CD14-positive monocyte (primary cell): ENCODE measurements at places on chromosomes 12 and 14.

- no peak for DNase-seq
These were observed 22.5 kb upstream of the C14orf132 start for GRCh38 chr14:96016501-96017160.

DNA sequence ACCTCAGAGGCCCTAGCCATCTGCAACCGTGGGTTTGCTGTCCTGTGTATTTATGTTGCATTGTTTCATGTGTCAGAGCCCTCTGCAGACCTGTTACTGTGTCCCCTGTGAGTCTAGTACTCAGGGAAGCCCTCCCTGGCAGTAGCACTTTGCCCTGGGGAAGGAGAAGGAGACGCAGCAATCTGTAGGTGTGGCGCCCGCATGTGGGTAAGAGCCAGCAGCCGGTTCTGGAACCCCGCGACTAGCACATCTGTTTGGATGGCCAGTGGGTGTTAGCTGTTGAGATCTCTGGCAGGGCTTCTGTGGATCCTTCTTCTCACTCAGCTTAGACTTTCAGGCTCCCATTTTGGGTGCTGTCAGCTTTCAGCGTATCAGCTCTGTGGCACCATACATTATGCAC is 57.0 kb downstream of the TECPR2 start:
- DNase-seq, result no peak

- DNase-seq, result no peak
These were observed 14.1 kb downstream of the ACACB start for GRCh38 chr12:109130297-109131153.

- no peak for DNase-seq
These were observed 26.0 kb upstream of the RXYLT1 start for GRCh38 chr12:63753743-63754142.

GRCh38 chr12:16359512-16360491 is 12.4 kb downstream of the MGST1 start:
- DNase-seq, result peak; percentile 46

- DNase-seq, result no peak
These were observed 43.0 kb upstream of the NTF3 start for GRCh38 chr12:5388581-5389535.

DNA sequence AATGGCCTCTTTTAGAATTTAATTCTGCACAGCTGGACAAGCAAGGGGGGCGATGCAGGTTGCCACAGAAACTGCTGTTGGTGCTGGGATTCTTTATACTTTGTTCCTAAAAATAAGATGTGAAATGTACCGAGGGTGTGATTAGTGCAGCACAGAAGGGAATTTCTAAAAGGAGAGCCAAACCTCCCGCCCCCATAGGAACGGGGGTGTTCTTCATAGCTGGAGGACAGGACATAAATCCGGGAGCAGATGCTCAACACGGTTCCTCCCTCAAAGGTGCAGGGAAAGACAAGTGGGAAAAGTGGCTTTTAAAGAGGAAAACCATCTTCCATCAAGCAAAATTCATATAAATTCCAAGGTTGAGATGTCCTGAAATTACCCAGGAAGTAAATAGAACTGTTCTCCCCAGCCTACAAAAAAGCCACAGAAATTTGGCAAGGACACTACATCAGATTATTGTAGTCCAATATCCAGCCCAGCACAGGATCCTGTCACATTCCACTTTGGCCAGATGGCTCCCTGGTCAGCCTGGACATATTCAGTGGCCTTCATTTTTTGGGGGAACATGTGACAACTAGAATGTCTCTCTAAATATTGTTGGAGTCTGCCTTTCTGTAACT is 51.4 kb upstream of the TMX1 start:
- DNase-seq, result no peak

DNA sequence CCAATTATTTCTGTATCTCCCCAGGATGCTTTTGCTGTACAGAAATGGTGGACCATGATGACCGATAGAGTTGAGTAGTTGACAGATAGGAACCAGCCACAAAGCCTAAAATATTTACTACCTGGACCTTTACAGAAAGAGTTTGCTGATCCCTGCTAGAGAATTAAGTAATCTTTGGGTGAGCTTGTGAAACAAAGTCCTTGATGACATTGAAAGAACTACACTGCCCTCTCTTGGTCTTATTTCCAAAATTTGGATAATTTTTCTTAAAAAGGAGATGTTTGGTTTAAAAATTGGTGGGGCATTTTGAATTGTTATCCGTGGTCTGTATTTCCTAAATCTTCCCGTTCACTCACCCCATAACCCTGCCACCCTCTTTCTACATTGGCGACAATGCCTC is 13.7 kb upstream of the TCTN1 start:
- peak; percentile 76 for DNase-seq

GRCh38 chr12:116287842-116288301 is 10.4 kb upstream of the MED13L start:
- no peak for DNase-seq

DNA sequence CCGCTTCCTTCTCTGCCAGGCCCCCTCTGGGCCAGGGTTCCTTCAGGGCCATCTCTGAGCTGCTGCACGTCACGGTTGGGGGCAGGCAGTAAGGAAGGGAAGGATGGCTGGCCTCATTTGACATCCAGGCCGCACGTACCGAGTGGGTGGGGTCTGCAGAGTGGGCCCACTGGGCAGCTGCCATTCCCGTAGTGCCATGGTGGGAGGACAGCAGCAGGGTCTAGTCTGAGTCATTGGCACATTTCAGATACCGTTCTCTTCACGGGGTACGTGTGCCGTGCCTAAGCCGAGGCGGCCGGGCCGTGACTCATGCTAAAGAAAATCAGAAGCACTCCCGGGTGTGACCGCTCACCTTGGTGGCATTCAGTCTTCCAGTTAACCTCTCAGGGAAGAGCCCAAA is 43.9 kb downstream of the IL31 start:
- DNase-seq, result no peak

DNA sequence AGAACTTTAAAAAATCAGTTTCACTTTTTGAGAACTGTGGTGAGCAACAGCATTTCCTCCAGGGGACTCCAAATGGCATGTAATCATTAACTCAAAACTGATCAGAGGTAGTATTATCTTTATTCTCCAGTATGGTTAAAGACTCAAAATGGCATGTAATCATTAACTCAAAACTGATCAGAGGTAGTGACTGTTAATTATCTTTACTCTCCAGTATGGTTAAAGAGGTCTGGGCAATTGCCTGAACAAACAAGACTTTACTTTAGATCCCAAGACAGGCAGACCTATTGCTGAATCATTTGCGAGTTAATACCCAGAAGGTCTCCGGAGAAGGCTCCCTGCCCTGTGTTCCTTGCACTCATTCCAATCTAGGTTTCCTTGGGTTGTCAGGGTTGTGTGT is 6.6 kb upstream of the ACADS start:
- DNase-seq, result no peak

DNA sequence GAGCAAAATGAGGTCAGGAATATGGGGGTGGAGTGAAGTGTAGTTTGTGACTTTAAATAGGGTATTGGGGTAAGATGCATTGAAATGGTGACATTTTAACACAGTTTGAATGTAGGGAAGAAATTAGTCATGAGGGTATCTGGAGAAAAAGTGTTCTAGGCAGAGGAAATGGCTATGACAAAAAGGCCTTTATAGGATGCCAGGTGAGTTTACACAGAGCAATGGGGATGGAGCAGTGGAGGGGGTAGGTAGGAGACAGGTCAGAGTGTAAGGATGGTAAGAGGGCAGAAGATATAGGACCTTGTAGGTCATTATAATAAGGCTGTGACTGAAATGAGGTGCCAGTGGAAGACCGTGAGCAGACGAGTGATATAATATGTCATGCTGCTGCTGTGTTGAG is 30.4 kb downstream of the HEATR5A start:
- DNase-seq, result no peak

DNA sequence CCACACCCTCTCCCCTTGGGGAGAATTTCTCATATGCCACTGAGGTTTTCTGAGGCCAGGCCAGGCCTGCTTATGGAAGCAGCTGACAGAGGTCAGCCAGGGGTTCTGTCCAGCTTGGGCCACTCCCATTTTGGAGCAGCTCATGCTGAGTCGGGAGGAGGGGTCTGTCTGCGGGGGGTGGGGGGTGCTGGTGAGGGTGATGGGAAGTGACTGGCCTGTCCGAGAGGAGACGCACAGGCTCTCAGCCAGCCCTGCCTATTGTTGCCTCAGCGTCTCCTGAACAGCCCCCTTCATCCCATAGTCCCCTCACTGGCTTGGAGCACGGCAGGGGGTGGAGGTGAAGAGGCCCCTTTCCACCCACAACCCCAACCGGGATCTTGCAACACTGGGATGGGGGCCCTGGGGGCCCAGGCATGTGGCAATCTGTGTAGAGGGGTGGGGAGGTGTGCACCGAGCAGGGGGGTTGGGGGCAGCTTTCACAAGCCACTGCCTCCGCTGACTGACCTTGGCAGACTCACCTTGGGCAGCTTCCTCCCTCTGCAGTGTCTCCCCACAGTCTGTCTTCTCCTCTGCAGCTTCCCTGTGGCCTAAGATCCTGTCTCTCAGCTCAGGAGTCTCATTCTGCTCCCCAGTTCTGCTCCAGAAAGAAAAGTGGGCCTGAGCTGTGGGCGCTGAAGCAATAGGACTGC is 5.5 kb downstream of the CEBPE start:
- no peak for DNase-seq

GRCh38 chr12:120483621-120484020 is 12.3 kb upstream of the DYNLL1 start:
- peak; percentile 16 for DNase-seq

DNA sequence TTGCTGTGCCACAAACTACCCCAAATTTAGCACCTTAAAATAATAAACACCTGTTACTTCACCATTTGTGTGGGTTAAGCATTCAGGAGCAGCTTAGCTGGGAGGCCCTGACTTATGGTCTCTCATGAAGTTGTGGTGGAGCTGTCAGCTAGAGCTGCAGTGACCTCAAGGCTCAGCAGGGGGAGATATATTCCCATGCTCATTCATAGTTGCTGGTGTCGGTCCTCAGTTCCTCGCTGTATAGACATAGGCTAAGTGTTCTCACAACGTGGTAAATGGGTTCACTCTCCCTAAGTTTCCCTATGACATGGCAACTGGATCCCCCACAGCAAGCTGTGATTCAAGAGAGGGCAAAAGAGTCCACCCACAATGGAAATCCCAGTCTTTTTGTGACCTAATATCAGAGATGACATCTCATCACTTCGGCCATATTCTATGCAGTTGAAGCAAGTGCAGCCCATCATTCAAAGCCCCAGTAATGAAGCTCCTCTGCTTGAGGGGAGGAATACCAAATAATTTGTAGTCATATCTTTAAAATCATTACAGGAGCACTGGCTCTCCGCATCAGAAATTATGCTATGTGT is 41.1 kb downstream of the PRB3 start:
- DNase-seq, result no peak

GRCh38 chr12:64080319-64081007 is 141.6 kb downstream of the KICS2 start:
- no peak for DNase-seq

GRCh38 chr12:11499806-11500187 is 104.4 kb upstream of the PRB2 start:
- no peak for DNase-seq

GRCh38 chr12:105922670-105923102 is 216.1 kb downstream of the NUAK1 start:
- no peak for DNase-seq

DNA sequence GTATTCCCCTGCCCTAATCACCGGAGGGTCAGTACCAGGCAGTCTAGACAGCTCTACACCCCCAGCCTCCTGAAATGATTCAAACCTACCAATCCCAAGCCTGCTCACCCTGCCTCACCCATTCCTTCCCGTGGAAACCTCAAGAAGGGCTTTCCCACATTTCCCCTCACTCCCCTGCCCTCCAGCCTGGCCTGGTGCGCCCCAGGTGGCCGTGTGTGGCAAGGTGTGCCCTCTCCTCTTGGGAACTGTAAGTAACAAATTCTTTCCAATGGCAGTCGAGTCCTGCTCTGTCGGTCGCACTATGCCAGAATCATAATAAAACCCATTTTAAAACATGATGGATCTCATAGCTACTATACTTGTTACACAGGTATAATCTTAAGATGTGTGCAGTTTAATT is 13.9 kb upstream of the DEGS2 start:
- no peak for DNase-seq

GRCh38 chr12:51351913-51352532 is 5.5 kb upstream of the CELA1 start:
- DNase-seq, result peak; percentile 24

DNA sequence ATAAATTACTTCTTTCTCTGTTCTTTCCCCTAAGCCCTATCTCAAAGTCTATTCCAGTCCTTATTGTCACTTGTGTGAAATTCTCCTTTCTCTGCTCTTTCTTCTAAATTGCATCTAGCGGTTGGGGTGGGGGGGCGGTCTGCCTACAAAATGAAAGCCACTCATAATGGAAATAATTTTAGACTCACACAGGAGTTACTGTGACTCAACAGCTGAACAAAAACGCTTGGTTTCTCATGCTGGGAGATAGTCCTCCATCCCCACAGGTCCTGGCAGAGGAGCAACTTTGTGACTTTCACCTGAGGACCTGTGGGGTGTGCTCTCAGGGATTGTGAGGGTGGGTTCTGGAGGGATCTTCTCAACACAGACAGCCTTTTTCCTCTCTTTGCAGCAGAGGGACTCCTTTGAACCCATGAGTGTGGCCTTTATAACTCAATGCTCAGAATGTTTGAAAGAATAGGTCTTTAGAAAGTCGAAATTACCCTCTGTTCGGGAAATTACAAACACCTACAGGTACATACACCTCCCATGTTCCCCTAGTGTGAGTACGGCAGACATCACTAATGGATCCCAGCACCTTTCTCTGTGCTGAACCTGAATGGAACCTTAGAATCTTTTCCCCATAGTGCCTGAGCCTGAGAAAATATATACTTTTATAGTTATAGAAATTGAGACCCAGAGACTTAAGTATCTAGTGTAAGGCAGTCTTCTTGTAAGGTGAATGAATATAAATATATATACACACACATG is 109.7 kb downstream of the CHST11 start:
- DNase-seq, result no peak

GRCh38 chr12:116332705-116333380 is 55.4 kb upstream of the MED13L start:
- no peak for DNase-seq

GRCh38 chr14:70887207-70887681 is 20.0 kb upstream of the PCNX1 start:
- DNase-seq, result peak; percentile 86

DNA sequence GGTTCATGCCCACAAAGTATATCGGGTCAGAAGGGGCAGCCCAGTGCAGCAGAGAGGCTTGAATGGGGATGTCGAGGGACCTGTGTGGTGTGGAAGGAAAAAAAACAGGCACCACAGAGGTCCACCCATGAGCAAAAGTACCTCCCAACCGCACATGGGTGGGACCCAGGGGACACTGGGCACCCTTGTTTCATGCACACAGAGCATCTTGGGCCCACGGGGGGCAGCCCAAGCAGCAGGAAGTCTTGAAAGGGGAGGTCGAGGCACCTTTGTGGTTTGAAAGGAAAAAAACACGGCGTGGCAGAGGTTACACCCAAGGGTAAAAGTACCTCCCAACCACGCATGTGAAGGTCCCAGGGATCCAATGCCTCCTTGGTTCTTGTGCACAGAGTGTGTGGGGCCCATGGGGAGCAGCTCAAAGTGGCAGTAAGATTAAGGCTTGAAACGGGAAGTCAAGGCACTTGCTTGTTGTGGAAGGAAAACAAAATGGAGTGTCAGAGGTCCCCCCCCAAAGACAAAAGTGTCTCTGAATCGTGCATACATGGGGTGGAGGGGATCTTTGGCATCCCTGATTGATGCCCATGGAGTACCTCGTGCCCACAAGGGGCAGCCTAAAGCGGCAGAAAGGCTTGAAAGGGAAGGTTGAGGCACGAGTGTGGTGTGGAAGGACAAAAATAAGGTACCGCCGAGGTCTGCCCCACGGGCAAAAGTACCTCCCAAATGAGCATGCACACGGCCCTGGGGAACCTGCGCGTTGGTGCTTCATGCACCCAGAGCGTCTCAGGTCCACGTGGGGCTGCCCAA is 575.5 kb downstream of the ALG10 start:
- DNase-seq, result no peak
